ENCODE measurements at places on chromosomes 1 and 21. TPM values are rescaled to one million over a fixed set of nuclear protein-coding genes. Genes with fewer than 3 reads are reported as not detected.

The IQGAP3 gene
- 0.04 TPM for polyA plus RNA-seq

The PLA2G2F gene
- polyA plus RNA-seq: 0.03 TPM

The LACTBL1 gene
- polyA plus RNA-seq: not detected

The SLC45A1 gene
- polyA plus RNA-seq: 0.60 TPM

The PLA2G2D gene
- polyA plus RNA-seq: not detected

The TNFRSF9 gene
- 0.01 TPM for polyA plus RNA-seq

The UMODL1 gene
- not detected for polyA plus RNA-seq

Measured in psoas muscle (tissue), 8 donors.